ENCODE measurements at places on chromosomes 11 and 22. TPM values are rescaled to one million over a fixed set of nuclear protein-coding genes. Genes with fewer than 3 reads are reported as not detected.

DNA sequence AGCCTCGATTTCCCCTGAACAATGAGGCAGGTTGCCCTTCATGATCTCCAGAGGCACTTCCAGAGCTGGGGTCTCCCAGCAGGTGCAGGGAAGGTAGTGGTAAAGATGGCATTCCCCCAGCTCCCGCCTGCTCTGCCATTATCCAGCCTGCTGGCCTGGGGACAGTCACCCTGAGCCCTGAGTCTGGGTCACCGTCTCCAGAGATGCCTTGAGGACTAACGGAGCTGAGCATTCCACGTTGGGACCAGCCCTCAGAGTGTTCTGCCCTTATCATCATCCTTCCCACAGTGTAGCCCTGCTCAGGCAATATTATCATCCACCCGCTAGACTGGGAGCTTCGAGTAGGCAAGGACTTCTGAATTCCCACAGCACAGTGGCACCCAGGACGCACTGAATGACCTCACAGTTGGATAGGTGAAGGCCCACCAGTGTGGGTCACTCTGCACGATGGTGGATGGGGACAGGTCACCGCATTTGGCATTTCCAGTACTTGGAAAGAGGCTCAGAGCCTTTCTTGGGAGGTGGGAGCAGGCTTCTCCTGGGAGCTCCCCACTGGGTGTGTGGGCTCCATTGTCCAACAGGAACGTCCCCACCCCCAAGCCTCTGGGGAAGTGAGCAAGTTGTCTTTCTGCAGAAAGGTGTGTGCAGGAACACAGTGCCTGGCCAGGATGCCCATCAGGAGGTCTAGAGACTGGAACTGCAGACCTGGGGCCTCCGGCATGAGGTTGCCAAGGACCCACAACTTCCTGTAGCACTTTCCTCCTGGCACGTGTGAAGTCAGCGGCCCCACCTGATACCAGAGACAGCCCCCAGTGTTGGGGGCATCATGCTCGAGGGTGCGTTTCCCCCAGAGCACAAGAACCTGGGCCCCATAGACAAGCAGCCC is 51.4 kb upstream of the WNT7B start:
- DNase-seq = no peak

Gene PRODH
- polyA plus RNA-seq = 0.54 TPM

- no peak for DNase-seq
These were observed 40.0 kb downstream of the NEU3 start for GRCh38 chr11:75028724-75029123.

GRCh38 chr11:86681483-86681756 is 9.0 kb upstream of the ME3 start:
- DNase-seq = no peak

DNA sequence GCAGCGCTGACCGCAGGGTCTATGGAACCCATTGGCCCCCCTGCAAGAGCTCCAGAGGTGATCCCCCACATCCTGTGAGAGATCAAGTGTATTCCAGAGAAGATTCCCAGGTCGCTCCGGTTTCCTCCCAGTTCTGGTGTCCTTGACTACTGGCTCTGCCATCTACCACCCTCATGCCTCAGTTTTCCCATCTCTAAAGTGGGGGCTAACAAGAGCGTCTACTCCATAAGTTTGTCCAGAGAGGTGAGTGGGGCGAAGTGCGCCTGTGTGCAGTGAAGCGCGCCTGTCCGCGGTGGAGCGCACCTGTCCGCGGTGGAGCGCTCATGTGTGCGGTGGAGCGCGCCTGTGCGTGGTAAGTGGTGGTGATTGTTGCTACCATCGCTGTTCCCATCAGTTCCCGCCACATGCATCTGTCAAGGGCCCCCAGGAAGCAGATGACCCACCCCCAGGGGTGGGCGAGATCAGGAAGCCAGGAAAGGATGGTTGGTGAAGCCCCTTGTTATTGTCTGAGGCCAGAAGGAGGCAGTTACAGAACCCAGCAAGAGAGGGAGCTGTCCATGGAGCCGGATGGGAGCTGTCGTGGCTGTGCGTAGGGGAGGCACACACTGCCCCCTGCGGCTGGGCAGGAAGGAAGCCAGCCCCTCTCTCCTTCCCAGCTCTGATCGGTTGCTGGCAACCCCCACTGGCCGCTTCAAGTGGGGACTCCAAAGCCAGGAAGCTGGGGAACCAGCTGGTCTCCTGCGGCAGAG is 73.2 kb upstream of the FGF3 start:
- DNase-seq = no peak

DNA sequence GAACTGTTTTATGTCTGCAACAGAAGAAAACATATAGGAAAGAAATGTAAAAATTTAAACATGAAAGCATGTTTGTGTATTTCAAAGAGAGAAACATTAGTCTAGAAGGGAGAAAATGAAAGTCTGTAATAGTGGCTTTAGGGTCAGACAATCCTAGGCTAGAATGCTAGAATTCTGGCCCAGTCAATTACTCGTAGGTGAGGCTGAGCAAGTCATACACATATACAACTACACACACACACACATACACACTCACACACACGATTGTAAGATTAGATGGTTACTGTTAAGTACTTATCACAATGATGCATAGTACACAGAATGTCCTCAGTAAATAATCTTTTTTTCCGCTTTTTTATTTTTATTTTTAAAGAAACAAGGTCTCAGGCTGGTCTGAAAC is 37.7 kb upstream of the PCF11 start:
- no peak for DNase-seq

- DNase-seq = no peak
These were observed 689 bp upstream of the TMEM126A start for GRCh38 chr11:85647078-85647477.

Gene MRGPRX4
- polyA plus RNA-seq = not detected

Gene MRGPRX3
- 0.76 TPM for polyA plus RNA-seq

DNA sequence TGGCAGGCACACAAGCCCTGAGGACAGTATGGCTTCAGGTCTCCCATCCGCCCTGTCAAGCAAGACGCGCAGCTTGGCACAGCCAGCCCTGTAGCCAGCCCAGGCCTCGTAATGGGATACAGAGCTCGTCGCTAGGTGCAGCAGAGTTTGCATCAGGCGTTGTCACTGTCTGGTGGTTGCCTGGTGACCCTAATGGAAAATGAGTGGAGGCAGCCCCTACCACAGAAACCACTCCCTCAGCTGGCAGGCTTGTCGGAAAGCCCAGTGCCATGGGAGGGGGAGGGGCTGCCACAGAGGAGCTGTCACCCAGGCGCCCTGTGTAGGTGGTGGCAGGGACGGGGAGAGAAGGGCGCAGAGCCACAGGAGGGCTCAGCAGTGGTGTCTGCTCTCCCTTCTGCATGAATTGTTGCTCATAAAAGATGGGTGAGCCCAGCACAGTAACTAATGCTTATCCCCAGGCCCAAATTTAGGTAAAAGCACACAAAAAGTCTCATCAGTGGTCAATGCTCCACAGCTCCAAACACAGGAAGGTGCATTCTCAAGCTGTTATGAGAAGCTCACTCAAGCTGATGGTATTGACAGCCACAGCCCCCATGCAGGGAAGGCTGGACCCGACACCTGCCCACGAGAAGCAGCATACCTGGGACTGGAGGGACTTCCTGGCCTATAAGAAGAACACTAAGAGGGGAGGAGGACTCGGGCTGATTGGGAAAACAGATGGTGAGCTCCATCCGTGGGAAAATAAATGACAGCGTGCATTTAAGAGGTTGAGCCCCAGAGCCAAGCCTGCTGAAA is 164.6 kb downstream of the ETS1 start:
- DNase-seq = no peak

DNA sequence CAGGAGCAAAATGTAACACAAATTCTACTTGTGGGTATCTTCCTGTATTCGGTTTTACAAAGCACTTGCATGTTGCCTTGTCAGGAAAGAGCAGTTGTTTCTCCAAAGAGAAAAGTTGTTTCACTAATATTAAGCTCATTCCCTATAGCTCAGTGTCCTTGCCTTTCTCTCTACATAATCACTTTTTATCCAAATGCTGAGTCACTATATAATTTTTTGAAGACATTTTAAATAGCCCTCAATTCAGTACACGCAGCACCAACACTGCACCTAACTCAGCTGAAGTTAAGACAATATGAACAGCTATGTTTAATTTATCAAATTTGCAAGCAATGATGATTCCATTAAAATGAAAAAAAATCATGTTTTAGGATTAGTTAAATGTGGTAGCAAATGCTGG is 14.5 kb upstream of the MRTFA start:
- DNase-seq = no peak

DNA sequence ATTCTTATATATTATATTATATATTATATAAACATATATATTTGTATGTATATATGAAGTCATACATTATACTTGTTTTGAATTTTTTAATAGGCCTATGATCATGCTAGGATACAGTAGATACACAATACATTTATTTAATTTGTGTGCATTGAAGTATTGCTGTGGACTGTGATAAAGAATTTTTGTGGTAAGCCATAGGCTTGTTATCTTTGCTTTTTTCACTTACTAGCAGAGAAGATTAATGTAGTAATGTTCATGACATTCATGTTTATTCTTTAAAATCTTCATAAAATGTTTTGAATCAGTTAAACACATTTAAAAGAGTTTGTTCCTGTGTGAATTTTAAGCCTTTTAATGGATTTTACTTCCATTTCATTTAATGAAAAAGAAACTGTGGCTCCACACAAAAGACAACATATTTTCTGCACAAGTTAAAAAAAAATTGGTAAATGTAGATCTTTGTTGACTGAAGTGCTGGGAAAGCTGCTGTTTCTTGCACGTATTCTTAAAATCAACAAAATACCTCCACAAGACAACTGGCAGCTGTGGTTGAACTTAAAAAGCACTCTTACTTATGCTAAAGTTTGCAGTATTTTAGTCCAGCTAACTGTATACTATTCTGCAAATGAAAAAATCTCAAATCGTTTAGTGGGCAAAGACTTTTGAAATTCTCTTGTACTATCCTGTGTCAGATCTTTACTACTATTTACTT is 156.2 kb downstream of the TMEM135 start:
- DNase-seq = no peak

GRCh38 chr11:105870516-105871113 is 151.4 kb downstream of the MSANTD4 start:
- DNase-seq = no peak

DNA sequence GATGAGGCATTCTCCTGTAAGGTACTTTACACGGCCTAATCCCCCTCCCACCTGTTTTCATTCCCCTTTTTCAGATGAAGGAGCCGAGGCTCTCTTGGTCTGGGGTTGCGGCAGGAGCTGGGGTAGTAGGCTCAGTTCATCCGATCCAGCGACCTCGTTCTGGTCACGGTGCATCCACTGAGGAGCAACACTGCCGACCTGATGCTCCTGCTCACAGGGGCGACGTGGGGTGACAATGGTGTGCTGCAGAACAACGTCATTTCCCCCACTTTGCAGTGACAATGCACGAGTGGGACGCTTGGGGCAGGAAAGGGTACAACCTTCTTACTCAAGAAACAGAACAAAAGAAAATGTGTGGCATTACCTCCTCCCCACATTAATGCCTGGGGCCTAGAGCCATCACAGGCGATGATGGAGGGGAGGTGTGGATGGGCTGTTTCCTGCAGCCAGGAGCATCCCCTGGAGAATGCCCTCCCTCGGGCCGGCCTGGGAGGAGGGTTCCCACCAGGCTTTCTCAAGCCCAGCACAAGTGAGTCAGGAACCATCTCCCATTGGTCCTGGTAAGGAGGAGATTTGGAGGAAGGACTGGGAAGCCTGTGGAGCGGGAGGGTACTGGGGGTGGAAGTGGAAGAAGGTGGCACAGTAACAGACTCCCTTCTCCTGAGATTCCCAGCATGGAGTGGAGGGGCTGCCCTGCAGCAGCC is 125.6 kb downstream of the SPATA19 start:
- DNase-seq = no peak

- no peak for DNase-seq
These were observed 672 bp downstream of the RTL6 start for GRCh38 chr22:44497218-44497904.

Gene OR51I1
- not detected for polyA plus RNA-seq
